ENCODE measurements at places on chromosomes 13 and 19. TPM values are rescaled to one million over a fixed set of nuclear protein-coding genes. Genes with fewer than 3 reads are reported as not detected.

GRCh38 chr19:49362929-49363267 is 682 bp upstream of the TEAD2 start:
- DNase-seq, result no peak

DNA sequence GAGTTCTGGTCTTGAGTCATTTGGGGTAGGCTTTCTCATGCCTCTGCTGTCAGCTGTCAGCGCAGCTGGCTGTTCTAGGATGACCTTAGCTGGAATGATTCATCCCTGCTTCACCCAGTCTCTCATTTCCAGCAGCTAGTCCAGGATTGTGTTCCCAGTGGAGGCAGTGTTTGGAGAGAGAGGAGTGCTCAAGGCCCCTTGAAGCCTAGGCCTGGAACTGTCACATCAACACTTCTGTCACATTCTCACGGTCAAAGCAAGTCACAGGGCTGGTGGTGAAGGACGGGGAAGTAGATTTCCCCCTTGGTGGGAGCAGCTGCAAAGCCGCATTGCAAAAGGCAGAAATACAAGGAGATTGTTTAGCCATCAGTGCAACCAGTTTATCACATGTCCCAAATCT is 15.2 kb downstream of the TPT1 start:
- no peak for DNase-seq

- DNase-seq, result no peak
These were observed at the start of gene CCL25 for GRCh38 chr19:8052464-8052859. CCL25 (plus strand) TSS chr19:8052760; CDS start chr19:8053050, 290 bp downstream.

- DNase-seq, result no peak
These were observed 171.5 kb upstream of the CSNK1A1L start for GRCh38 chr13:37277007-37277406.

DNA sequence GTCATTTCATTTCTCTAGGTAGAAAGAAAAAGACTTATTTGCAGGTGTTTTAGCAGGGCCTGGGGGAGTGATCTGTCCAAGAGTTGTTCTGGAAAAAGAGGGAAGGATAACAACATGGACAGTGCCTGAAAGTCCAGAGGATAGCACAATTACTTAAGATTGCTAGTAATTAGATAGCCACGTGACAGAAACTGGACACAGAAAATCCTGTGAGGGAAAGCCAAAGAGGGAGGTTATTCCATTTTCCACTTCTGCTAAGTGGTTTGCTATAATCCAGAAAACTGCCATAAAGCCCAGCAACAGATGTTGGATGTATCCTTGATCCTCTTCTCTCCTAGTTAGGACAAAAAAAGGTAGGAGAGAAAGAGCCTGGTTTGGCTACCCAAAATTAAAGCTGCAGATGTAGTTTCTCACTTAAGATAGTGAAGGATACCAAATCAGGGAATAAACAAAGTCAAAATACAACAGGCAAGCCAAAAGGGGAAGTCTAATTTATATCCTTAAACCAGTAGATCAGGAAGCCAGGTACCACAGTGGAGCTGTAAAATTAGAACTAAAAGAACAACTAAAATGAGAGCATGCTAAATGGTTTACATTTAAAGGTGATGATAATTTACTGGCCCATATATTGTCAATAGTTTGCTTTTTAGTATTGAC is 140.2 kb downstream of the VWA8 start:
- no peak for DNase-seq

GRCh38 chr19:41957838-41958366 is 1.2 kb downstream of the RABAC1 start:
- peak; percentile 81 for DNase-seq

DNA sequence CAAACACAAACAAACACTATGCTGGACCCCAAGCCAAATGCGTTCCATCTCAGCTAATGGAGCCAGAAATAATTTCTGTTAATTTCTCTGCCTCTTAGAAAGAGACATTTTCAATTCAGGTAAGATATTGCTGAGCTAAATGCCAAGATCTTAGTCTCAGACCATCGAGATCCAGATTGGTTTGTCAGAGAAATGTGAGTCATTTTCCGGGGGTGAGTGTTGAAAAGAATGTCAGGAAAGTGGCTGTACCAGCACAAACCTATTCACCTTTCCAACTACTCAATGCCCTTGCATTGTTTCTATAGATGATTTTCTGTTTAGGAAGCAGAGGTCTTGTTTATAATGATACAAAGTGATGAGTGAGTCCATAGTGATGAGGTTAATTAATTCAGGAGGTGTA is 266.8 kb upstream of the TSHZ3 start:
- no peak for DNase-seq

DNA sequence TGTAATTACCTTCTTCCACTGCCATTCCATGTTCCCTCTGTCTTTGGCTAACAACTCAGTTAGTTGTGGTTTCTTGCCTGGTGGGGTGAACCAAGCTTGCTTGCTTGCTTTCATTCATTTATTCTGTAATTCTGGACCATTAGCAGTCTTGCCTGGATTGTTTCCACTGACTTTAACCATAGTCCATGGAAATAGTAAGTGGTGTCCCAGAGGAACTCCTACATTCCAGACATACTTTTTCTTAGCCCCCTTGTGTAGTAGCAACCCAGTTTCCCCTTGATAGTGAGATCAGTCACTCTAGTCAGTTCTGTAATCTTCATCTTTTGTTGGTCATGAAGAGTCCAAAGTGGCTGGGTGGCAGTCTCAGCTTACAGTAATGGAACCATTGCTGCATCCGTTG is 23.2 kb downstream of the PDS5B start:
- no peak for DNase-seq

- peak; percentile 96 for DNase-seq
These were observed 23.5 kb downstream of the POU2F2 start for GRCh38 chr19:42108527-42109389.

DNA sequence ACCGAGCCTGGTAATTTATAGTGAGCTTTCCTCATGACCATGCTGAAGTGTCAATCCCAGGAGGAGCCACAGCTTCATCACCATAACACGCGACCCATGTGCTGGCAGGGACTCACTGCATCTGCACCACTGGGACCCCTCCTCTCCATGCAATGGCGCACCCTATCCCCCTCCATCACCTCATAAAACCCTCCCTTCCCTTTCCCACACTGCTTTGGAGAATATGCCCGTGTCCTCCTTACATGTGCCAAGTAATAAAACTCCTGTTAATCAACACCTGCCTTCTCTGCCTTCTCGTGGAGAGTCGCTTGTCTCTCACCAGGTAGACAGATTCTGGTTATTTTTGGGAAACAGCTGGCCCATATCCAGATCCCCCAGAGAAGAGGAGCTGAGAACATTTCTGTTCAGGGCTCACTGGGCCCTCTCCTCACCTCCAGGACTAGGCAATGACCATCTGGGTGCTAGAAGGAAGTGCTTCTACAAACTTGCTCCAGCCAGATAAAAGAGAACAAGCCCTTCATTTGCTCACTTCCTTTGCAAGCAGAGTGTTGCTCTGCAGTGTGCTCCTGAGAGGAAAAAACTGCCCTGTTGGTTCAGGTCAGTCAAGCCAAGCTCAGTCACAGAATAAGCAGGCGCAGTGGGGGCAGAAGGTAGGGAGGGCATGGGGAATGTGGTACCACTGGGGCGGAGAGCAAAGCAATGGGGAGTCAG is 894.3 kb downstream of the UQCRFS1 start:
- DNase-seq, result no peak

DNA sequence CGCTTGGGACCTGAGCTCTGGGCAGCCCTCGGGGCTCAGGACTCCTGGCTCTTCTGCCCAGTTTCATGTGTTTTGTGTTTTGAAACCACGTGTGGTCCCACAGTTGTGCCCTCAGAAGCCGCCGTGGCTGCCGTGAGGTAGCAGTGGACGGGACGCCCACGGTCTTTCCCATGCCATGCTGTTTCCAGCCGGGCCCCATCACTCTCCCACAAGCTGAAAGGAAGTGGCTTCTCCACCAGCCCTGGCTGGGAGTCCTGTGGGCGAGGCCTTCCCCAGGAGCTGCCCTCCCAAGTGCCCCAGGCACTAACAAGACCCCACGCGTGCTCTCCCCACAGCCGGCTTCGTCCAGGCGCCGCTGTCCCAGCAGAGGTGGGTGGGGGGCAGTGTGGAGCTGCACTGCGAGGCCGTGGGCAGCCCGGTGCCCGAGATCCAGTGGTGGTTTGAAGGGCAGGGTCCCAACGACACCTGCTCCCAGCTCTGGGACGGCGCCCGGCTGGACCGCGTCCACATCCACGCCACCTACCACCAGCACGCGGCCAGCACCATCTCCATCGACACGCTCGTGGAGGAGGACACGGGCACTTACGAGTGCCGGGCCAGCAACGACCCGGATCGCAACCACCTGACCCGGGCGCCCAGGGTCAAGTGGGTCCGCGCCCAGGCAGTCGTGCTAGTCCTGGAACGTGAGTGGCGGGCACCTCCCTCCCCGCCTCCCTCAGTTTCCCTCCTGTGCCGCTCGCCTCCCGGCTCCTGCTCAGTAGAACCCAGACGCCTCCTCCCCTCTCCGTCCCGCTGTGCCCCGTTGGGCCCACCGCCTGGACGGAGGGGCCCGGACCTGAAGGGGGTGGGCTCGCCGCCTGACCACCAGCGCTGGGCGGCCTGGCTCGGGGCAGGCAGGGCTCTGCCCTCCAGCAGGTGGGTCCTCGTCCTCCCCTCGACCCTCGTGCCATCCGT is 5.3 kb downstream of the BSG start:
- DNase-seq, result peak; percentile 58

GRCh38 chr13:97974773-97975172 is 21.3 kb downstream of the IPO5 start:
- DNase-seq, result no peak

DUS3L gene
- total RNA-seq, result 85.8 TPM

NKG7 gene
- total RNA-seq, result 379 TPM

SBSN gene
- not detected for total RNA-seq

LNX2 gene
- total RNA-seq, result 4.1 TPM

FGF22 gene
- total RNA-seq, result not detected

RNF17 gene
- total RNA-seq, result not detected

THOP1 gene
- 200 TPM for total RNA-seq

BRCA2 gene
- total RNA-seq, result 24.7 TPM
